Panc1 (cell line): ENCODE measurements at places on chromosomes 5 and 9. TPM values are rescaled to one million over a fixed set of nuclear protein-coding genes. Genes with fewer than 3 reads are reported as not detected.

- DNase-seq = no peak
Observed at GRCh38 chr9:78682216-78682615, 385.3 kb downstream of the PSAT1 start.

DNA sequence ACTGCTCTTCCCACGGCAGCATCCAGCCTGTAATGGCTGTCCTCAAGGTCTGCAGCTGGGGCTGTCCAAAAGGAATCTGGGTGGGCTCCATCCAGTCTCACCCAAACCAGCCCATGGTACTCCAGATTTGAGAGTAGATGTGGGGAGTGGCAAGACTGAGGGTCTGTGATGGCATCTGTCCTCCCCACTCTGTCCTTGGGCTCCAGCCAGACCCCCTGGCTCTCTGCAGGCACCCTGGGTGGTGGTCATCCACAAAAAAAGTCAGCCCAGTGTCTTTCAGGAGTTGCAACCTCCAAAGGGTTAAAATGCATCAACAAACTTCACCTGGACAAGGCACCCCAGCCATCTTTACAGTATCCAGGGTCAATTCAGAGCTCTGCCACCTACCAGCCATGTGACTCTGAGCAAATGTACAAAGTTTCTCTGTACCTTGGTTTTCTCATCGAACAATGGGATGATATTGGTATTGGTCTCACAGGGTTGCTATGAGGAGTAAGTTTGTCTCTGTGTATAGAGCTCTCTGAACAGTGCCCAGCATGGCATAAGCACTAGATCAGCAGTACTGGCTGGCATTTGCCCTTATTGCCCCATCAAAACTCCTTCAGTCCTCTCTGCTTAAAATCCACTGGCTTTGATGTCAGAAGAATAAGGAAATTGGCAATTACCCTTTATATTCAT is 7.3 kb upstream of the S1PR3 start:
- DNase-seq = no peak

The BTNL3 gene
- total RNA-seq = not detected

GRCh38 chr9:36214571-36214970 is 23.9 kb downstream of the CLTA start:
- DNase-seq = no peak

The BRINP1 gene
- not detected for total RNA-seq

DNA sequence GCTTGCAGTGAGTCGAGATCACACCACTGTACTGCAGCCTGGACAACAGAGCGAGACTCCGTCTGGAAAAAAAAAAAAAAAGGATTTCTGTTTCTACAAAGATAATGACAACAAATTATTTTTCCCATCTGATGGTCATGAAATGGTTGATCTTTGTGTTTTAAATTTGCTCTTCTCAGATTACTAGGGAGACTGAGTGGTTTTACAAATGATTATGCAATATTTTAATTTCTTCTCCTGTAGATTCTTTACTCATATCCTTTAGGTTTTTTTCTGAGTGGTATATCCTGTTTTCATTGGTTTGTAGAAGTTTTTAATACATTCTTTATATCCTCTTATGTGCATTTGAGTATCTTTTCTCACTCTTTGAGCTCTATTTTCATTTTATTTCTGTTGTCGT is 20.6 kb upstream of the AUH start:
- DNase-seq = no peak

DNA sequence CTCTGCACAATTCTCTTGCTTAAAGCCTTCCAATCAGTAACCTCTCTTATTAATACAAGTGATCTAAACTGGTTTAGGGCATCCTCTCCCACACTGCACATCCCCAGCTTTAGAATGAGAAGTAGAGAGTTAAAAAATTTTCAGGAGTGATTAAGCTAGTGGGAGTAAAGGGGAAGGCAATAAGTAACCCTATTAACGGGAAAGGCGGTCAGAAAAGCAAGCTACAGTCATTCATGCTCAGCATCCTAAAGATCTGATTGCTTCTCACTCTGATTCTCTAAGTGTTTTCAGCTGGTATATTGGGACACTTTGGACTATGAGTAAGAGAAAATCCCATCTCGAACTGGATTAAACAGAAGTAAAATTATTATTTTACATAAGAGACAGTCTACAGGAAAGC is 15.8 kb downstream of the CDH6 start:
- no peak for DNase-seq

- peak; percentile 95 for DNase-seq
Observed at GRCh38 chr5:181241393-181241975, 2.2 kb downstream of the RACK1 start.

DNA sequence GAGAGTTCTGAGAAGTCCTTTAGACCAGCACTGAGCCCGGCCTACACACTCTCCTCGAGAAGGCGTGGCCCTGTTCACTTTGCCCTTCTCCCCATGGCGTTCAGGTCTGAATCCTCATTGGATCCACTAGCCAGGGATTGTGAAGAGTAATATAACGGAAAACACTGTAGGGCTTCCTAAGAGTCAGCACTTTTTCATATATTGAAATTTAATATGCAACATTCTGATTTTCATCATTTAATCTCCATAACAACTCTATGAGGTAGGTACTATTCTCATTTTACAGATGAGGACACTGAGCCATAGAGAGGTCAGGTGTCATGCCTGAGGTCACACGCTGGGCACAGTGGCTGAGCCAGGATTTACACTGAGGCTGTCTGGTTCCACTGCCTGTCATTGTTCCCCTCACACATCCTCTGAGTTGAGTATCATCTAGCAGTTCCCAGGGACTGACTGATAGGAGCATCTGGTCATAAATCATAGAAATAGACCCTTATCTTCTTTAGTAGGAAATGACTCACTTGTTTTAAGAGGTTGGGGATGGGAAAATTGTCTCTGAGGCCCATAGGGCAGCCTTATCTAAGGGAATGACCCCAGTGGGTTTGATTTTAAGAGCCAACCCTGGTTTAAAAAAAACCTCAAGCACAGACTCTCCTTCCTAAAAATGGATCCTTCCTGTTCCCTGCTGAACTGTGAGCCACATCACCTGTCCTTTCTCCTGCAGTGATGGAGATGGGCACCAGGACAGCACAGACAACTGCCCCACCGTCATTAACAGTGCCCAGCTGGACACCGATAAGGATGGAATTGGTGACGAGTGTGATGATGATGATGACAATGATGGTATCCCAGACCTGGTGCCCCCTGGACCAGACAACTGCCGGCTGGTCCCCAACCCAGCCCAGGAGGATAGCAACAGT is 41.2 kb downstream of the THBS4 start:
- no peak for DNase-seq
